ENCODE measurements at places on chromosomes 11 and 22.

GRCh38 chr22:26767351-26768155 lies 110.2 kb downstream of the MIAT start:
- DNase-seq: no peak

DNA sequence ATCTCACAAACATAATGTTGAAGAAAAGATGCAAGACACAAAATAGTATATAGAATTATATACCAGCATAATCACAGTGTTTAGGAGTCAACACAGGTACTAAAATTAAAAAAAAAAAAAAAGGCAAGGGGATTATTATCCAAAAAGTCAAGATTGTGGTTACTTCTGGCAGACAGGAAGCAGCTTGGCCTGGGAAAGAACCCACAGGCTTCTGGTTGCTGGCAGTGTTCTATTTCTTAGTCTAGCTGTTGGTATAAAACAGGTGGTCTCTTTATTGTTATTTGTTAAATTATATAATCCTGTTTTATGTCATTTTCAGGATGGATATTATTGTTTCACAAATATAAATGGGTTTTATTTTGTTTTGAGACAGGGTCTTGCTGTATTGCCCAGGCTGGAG lies 54.0 kb downstream of the C11orf58 start:
- DNase-seq: no peak

DNA sequence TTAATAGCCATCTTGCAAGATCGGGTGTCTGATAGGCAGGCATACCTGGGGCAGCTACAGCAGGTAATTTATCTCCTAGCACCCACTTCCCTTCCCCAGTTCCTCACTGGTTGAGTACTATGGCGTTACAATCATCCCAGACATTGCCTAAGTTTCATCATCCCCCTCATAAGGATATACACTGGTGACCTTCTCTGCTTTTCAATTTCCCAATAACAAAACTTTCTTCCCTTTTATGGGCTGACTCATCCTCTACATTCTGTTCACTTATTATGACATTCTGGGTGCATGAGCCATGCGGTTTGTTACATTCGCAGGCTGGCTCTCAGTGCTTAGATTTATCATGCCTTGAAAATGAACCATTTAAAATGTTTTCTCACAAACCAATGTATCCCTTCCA lies 5.0 kb upstream of the MRPL11 start:
- no peak for DNase-seq

DNA sequence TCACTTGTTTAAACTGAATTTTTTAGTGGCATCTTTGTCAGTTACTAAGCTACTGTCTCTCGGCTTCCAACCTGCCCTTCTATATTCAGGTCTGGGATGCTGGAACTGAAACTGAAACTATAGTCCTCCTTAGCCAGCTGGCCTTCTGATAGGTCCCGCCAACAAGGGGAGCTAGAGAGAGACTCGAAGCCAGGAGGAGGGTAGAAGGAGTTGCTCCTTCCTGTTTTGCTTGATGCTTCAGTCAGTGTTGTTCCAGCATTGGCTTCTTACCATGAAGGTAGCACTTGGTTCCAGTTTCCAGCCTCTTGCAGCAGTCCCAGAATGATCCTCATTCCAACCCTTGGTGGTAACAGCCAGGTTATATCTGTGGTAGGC lies 32.9 kb upstream of the HORMAD2 start:
- no peak for DNase-seq

- DNase-seq: no peak
These were observed 375 bp downstream of the SLC25A1 start for GRCh38 chr22:19178065-19178656.

GRCh38 chr11:40401132-40401853 lies 1058.2 kb downstream of the LRRC4C start:
- no peak for DNase-seq

DNA sequence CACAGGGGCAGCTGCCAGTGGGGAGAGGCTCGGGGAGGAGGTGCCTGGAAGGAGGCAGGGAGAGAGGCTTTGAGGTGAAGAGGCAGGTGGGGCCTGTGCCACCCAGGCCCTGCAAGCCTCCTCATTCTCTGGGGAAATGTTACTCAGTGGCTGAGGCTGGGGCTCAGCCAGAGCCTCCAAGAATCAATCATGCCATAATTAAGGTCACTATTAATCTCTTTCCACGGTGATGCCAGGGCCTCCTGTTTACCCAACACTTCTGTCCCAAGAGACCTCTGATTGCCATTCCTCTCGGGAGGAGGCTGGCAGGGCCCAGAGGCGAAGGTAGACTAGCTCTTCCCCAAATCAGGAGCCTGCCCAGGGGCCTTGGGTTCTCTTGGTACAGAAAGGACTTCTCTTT lies 38.4 kb downstream of the GDPD5 start:
- no peak for DNase-seq

- no peak for DNase-seq
These were observed 49.9 kb upstream of the GDPD4 start for GRCh38 chr11:77351281-77351886.

DNA sequence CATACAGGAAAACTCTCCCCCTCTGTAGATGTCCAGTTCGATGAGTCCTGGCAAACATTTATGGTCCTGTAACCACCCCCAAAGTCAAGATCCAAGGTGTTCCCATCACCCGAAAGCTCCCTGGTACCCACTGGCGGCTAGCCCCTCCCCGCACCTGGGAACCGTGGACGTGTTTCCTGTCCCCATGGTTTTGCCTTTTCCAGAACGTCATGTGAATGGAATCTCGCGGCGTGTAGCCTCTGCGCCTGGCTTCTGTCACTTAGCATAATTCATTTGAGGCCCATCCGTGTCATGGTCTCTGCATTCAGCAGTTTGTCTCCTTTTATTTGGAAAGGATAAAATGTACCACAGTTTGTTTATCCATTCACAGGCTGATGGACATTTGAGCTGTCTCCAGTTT lies 106.3 kb downstream of the KCNQ1 start:
- no peak for DNase-seq

DNA sequence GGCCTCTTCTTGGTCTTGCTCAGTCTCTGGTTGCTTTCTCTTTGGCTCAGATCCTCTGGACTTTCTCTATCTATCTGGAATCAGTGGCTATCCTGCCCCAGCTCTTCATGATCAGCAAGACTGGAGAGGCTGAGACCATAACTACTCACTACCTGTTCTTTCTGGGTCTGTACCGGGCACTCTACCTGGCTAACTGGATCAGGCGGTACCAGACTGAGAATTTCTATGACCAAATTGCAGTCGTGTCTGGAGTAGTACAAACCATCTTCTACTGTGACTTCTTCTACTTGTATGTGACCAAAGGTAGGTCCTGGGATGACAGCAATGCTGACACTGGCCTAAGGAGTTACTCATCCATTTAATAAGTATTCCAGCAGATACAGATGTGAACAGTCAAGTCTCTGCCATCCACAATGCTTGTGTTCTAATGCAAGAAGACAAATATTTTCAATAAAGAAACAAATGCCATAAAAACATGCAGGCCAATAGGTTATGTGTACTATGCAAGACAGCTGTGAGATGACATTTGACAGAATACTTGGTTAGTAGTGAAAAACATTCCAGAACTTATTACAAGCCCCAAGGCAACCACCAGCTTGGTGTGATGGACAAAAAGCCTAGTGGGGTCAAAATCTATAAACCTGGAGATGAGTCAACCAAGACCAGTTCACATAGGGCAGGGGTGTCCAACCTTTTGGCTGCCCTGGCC lies 13.4 kb downstream of the KDELR3 start:
- no peak for DNase-seq

GRCh38 chr11:70073871-70074371 lies 4.2 kb upstream of the ANO1 start:
- DNase-seq: no peak

GRCh38 chr22:37166675-37167066 lies 17.0 kb upstream of the IL2RB start:
- peak; percentile 93 for DNase-seq

DNA sequence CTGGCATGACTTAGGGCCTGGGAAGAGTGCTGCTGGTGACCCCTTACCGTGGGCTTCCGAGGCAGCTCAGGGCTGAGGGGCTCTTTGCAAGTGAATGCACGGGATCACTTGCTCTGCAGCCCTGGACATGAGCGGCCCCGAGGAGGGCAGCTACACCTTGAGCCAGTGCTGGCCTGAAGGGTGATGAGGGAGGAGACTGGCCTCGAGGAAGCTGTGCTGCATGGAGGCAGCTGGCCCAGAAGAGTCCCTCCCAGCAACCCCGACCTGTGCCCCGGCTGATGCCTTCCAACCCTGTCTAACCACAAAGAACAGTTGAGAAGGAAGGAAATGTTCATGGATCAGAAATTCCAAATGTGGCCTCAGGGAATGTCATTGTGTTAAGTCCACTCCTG lies 45.2 kb downstream of the TBX1 start:
- no peak for DNase-seq

- no peak for DNase-seq
These were observed 5.9 kb downstream of the EFEMP2 start for GRCh38 chr11:65866509-65867283.

DNA sequence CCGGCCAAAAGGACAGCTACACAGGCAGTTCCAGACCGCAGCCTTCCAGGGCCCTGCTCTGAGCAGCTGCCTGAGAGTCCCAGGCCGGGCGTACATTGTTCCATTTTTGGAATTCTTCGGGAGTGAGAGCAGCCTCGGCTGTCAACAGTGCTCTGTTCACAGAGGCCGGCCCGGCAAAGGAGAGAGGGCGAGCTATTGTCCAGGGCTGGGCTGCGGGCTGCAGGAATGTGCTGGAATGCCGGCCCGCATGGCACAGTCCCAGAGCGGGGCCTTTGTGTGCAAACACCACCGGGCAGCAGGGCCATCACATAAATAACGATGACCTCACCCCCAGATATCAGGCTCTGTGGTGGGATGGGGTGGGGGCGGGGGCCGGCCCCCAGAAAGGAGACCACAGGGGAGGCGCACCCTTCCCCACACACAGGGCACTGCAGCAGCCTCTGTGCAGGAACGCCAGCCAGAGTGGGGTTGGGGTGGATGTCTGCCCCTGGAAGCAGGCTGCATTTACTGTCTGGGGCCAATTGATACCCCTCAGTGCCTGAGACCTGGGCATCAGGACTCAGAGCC lies 15.8 kb downstream of the LINC01488 start:
- DNase-seq: no peak

DNA sequence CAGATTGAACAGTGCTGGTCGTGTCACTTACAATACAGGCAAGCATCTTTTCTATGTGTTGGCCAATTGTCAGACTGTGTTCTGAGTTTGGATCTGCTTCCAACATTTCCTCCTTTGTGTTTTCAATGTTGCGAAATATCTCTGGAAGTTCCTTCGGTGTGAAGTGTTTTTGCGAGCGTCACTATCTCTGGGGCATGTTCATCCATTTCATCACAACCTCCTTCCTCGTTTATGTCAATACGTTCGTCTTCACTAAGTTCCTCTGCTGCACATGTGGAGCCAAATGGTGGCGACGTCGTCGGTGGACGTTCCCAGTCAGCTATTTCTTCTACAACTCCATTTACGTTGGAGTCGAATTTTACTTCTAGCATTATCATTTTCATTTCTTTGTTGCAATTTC lies 100.2 kb upstream of the LMO1 start:
- DNase-seq: no peak

- DNase-seq: no peak
These were observed 42.6 kb downstream of the MAP6 start for GRCh38 chr11:75625991-75626888.

DNA sequence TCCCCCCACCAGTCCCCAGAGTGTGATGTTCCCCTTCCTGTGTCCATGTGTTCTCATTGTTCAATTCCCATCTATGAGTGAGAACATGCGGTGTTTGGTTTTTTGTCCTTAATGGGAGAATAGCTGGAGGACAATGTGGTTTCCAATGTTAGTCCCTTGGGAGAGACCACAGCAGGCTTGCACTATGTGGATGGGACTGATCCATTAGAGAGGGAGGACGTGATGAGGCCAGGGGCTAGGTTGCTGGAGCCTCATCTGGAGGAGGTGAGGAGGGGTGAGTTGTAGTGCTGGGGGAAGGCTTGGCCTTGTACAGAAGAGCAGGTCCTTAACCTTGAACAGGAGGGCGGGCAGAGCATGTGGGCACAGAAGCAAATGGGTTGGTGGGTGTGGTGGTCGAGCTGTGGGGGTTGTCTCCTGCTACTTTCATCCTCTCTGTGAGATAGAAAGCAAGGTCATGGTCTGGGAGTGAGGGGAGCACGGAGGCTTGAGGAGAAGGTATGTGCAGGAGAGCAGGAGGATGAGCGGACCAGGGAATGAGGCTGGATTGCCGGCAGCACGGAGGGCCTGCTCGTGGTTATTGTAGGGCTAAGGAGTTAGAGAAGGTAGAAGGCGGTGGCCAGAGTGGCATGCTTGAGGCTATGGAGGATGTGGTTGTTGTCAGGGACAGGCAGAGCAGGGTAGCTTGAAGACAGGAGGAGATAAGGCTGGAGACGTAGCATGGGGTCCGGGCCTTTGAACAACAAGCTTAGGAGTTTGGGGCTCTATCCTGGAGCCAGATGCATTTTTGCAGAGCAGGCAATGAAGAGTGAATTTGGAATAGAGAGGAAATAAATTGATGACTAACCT lies 11.2 kb upstream of the SREBF2 start:
- no peak for DNase-seq

DNA sequence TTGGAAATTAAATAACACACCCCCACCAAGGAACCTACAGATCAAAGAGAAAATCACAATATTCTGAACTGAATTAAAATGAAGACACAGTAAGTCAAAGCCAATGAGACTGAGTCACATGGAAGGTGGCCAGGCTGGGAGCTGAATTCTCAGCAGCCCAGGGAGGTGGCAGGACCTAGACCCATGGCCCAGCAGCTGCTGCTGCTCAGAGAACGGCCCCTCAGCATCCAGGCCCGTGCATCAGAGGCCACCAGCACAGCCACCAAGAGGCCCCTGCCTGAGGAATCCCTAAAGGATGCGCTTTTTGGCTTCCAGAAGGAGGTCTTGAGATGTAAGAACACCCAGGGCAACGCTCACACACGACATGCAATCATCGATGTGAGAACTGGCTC lies 35.0 kb downstream of the TBX1 start:
- DNase-seq: no peak

DNA sequence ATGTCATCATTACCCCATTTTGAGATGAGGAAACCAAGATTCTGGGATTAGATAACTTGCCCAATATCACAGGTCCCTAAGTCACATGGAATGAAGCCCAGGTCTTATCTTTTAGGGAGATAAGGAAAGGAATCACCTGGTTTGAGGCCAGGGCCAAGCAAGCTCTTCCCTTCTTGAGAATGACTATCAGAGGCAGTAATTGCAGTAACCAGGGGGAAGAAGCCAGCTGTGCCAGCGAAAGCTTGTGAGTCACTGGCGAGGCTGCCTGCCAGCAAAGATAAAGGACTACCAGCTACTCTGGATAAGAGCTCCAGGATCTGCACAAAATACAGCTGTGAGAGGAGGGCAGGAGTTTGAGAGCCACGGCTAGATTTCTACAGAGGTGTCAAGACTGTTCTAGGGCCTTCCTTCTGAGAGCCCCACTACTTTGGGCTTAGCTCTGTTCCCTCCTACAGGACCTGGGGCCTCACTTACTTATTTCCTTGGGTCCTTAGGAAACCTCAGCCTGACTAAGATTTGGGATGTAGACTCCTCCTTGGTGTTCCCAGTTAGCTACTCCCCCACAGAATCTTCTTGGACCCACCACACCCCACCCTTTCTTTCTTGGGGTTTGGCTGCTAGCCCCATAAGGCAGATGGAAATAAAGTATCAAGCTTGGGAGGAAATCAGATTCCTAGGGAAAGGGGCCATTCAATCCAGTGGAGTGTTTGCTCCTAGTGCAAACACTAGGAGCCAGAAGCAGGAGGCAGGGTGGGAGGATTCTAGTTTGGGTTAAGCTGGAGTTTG lies 9.7 kb upstream of the CCKBR start:
- DNase-seq: no peak

Data from activated CD4-positive, alpha-beta T cell treated with anti-CD3 and anti-CD28 coated beads, Interleukin-2, amount 50 U/mL, for 48 hours (primary cell).